Fibroblast of gingiva (primary cell): ENCODE measurements at places on chromosomes 11 and 22.
A peak's percentile ranks its signal among the peaks of the same experiment; 100 is the strongest.

GRCh38 chr11:5237420-5237819, 3.1 kb upstream of the HBD start:
- no peak for DNase-seq

DNA sequence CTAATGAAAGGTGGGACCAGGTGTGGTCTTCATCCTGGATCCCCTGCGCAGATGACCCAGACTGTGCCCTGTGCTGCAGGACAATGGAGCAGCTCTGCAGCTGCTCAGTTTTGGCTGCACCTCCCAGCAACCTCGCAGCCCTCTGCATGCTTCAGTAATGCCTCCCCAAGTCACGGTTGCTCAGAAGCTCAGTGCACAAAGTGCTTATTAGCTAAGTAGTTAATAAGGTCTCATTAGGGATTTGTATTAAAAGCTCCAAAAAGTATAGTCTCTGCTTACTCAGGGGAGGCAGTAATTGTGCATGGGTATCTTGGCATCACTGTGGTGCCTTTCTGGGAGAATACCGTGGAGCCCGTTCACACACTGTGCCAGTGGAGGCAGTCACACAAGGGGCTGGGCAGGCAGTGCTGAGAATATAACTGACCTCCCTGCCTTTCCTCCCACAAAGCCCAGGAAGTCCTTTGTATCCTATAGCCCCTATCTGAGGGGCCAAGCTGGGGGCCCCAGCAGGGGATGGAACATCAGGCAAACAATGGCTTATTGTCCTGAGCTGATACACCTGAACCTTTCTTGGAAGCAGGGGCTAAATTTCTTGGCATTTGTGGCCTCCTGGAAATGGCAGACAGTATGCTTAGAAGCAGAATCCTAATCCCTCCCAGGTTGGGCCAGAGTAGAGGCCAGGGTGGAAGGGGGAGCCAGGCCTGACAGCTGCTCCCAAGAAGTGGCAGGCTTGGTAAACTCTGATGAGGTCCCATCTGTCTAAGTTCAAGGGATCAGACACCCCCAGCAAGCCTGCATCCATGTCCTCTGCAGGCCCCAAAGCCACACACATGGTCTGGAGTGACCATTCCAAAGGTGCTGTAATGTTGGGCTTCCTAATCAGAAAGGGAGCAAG, 125.5 kb upstream of the PARVA start:
- DNase-seq, result no peak

- no peak for DNase-seq
These were observed 105.7 kb upstream of the ANO1 start for GRCh38 chr11:69972351-69972802.

GRCh38 chr11:20059587-20060021, 100.7 kb downstream of the DBX1 start:
- DNase-seq, result no peak

DNA sequence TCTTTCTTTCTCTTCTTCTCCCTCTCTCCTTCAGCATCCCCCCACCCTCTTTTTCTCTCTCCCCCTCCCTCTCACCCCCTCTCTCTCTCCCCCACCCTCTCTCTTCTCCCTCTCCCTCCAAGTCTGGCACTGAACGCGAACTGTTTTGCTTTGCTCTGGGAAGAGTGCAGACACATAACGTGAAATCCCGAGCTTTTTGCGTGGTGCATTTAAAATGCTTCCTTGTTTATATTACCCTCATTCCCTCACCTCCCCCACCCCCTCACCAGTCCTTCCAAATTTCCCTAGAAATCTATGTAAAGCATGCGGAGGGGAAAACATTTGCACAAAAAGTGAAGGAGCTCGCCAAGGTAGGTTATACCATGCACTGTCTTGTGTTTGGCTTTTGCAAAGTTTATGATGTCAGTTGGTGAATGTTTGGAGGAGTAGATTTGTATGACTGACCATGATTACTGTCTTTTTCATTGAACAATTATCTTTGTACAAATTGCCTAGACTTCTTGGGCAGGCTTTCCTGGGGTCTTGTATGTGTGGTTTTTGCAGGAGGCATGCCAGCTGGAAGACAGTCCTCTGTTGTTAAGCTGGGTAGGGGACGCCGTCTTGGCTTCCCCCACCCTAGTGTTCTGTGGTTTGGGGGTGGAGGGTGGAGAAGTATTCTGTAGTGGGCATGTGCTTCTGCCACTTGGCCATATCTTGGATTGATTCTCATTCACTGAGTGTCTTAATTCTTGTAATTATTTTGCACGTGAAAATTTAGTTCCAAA, 123.7 kb upstream of the HSD17B12 start:
- no peak for DNase-seq

- DNase-seq, result no peak
These were observed 346.3 kb downstream of the LRRC4C start for GRCh38 chr11:41113160-41113559.

DNA sequence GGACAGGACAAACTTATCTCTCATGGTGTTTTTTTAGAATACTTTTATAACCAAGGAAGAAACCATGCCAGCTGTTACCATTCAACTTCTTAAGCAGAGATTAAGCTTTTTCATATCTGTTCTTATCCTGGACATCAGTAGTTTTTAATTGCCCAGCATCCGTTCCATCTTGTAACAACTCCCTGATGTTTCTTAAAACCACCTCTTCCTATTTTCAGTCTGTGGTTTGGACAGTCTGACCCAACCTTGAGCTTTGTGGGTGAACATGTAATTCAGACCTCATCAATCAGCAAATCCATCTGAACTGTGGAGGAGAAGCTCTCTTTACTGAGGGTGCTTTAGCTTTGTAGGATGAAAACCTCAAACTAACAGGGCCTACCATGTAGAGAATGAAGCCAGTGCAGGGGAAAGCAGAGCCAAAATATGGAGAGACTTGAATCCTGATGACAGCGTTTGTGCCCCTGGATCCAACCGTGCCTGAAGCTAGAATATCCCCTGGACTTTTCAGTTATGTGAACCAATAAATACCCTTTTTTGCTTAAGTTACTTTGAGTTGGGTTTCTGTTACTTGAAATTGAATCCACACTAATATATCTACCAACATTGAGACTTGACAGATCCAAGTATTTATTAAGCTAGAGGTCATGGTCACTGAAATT, 9.4 kb downstream of the TUG1 start:
- no peak for DNase-seq

DNA sequence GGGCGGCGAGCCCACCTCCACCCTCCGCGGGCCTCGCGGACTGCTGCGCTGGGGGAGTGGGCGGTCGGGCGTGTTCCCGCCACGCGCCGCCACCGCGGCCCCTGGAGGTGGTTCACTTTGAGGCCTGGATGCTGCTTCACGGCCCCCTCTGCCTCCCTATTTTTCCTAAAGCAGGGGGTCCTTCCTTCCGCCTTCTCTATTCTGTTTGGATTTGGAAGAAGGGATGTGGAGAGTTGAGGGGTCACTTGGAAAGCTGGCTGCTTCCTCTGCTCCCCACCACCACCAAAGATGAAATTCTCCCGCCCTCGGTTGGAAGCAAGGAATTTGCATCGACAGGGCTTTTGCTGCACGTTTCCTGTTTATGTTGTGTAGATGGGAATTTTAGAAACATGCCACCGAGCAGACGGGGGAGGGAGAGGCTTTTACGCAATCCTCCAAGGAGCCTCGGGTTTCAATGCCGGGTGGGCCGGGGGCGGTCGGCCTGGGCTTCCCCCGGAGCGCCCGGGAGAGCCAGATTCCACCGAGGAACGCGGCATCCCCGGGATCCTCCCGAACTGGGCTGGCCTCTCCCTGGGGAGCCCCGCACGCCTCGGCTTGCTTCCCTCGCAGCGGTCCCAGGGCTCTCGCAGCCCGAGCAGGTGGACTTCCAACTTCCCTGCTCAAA, 403 bp upstream of the SBF2 start:
- peak; percentile 90 for DNase-seq

DNA sequence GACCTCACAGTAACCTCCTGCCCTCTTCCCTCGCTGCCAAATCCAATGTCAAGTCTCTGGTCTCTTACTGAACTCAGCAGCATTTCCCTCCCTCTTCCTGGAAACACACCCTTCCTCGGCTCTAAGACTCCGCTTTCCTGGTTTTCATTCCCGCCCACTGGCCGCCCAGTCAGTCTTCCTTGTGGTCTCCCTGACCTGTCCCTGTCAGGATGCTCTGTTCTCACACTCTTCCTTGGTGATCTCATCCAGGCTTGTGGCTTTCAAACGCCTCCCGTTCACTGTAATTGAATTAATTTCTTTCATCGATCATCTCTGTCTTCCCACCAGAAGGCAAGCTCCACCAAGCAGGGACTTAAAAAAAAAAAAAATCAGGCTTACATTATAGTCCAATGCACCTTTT, 33.5 kb downstream of the MYO18B start:
- no peak for DNase-seq

GRCh38 chr11:132973686-132974085, 558.6 kb downstream of the OPCML start:
- no peak for DNase-seq

GRCh38 chr11:60757231-60757800, 649 bp downstream of the MS4A15 start:
- no peak for DNase-seq

DNA sequence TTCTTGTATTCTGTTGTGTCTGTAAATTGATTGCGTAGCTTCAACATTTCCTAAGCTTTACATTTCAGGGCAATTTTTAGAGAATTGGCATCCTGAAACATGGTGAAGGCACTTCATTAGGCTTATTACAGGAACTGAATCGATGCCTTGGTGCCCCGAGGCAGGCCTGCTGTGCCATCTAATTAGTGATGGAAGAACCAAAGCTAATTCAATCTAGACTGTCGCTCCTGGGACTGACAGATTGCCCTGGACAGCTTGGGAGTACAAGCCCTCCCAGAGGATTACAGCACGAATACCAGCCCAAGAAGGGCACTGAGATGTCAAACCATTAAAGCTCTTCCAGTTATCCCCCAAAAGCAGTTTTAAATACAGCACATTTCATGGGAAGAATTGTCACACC, 243.2 kb upstream of the ZC3H12C start:
- no peak for DNase-seq

DNA sequence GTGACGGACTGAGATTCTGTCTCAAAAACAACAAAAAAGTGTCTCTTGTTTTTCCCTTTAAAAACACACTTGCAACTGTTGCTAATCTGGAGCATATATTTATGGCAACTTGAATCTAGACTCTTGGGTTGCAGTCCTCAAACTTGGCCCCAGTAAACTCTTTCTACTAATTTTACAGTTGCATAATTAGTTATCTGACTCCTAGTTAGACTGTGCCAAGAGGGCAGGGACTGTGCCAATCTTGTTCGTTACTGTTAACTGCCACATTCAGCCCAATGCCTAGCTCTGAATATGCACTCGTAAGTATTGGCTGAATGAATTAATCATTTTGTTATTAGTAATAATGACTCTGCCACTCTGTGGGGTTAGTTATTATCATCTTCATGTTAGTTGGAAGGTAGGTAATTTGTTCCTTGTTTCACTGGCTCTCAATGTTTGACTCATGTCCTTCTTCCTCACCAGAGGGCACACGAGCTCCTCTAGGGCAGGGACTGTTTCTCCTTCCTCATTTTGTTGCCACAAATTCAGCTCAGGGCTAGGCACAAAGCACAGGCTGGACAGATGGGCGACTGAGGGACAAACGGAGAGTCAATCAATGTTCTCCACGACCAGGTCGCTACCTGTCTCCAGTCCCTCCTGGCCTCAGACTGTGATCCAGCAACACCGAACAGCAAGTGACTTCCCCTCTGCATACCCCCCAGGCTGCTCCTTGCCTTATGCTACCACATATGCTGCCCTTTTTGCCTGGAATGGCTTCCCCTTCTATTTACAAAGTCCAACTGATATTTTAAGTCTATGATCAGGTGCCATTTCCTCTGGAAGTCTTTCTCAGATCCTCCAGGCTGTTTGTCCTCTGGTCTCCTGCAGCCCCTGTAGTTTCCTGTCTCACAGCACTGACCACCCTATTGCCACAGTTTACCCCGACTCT, 9.0 kb downstream of the CLPB start:
- peak; percentile 20 for DNase-seq

- DNase-seq, result no peak
These were observed 80.9 kb downstream of the FAM76B start for GRCh38 chr11:95708681-95709080.

- peak; percentile 3 for DNase-seq
These were observed 27.0 kb downstream of the CUL5 start for GRCh38 chr11:108035690-108036089.

DNA sequence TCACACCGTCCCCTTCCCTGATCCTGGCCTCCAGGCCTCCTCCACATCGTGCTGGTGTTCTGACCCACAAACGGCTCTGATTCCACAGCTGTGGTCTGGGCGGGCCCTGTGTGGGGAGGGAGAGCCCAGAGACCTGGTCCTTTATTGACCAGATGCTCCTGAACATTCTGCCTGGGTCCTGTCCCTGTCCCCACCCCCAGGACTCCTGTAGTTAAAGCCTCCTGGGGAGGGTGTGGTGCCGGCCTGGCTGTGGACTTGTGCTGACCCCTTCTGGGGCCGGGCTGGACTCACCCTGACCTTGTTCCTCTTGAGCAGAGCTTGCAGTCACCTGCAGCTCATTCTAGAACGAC, 128.7 kb downstream of the CTTN start:
- no peak for DNase-seq

DNA sequence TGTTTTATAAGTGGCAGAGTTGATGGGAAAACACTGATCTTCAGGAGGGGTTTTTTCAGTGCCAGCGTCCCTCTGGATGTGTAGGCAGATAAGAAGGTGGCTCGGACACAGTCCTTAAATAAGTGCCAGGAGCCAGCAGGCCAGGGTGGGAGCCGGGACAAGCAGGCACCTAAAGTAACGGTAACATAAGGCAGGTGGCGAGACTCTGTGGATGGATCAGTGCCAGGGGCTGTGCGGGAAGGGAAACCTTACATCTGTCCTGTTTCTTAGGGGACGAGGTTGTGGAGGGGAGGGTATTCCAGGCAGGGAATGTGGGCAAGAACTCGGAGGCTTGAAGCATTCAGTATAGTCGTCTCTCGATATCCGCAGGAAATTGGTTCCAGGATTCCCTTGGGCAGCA, 15.9 kb downstream of the BCR start:
- no peak for DNase-seq

- no peak for DNase-seq
These were observed 12.5 kb downstream of the APLNR start for GRCh38 chr11:57224537-57224936.

DNA sequence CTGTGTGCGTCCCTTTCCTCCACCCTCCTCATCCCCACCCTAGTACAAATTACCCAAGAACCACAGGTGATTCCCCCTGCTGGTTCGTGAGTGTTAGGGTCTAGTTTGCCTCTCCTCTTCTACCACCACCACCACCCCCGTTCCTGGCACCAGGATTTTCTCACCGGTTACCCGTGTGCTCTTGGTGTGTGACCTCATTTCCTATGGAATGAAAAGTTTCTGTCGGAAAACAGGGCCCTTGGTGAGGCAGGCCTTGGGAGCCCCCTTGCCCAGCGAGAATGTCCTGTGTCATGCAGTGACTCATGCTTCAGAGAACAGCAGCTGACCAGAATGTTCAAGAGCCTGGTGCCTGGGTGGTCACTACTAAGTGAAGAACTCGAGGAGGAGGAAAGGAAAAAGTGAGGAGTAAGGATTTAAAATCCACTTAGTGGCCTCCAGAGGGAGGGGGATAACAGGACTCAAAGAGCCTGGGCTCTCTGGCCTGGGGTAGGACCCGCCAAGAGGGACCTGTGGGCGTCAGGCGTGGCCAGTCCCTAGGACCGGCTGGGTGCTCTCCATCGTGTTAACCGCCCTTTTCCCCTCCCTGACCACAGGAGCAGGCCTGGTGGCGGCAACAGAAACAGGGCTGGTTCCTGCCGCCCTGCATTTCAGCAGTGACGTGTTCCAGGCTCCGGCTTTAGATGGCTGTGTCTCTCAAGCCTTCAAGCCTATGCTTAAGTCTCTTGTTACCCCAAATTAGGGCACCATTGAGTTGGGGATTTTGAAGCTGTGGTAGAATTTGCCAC, 30.2 kb downstream of the C22orf31 start:
- DNase-seq, result peak; percentile 88

GRCh38 chr11:98568013-98568412, 452.7 kb upstream of the CNTN5 start:
- DNase-seq, result no peak

GRCh38 chr11:59267196-59267595, 54.5 kb upstream of the MPEG1 start:
- DNase-seq, result no peak
